Left ventricle myocardium inferior (tissue), 1 donor: ENCODE measurements at places on chromosomes 2 and 18. TPM values are rescaled to one million over a fixed set of nuclear protein-coding genes. Genes with fewer than 3 reads are reported as not detected.

- DNase-seq = no peak
Measured at GRCh38 chr18:65214456-65214855, 536.4 kb upstream of the CDH7 start.

GRCh38 chr2:197010200-197011020 lies 83.9 kb upstream of the PGAP1 start:
- DNase-seq = no peak

The MYL1 gene
- 0.36 TPM for total RNA-seq

The FKBP1B gene
- 2.1 TPM for total RNA-seq

The IL1RL1 gene
- total RNA-seq = 1.1 TPM
